ENCODE measurements at places on chromosomes 16 and 17.

DNA sequence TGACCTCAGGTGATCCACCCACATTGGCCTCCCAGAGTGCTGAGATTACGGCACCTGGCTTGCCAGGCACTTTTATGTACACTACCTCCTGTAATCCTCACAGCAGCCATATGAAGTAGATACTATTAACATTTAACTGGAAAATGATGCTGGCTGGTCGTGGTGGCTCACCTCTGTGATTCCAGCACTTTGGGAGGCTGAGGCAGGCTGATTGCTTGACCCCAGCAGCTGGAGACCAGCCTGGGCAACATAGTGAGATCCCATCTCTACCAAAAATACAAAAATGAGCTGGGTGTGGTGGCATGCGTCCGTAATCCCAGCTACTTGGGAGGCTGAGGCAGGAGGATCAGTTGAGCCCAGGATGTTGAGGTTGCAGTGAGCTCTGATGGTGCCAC, 2.0 kb upstream of the MAPK3 start:
- DNase-seq: no peak

DNA sequence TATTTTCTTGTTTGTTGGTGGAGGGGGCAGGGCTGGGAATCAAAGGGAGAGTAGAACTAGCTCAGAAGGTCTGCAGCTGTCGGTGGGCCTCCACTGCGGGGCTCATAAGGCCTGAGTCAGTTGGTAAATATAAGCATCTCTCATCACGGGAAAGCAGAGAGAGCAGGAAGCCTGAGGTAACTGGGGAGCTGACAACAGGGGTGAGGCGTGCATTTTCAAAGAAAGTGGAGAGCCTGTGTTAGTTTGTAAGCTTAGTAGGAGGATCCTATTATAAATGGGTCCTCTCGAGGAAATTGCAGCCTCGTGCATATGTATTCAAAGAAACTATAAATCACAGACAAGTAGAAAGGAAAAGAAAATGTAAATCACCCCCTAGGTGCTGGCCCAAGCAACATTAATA, 221.0 kb upstream of the CDH13 start:
- DNase-seq: no peak

- DNase-seq: no peak
Measured at GRCh38 chr17:82489117-82489516, 30.4 kb upstream of the FOXK2 start.

DNA sequence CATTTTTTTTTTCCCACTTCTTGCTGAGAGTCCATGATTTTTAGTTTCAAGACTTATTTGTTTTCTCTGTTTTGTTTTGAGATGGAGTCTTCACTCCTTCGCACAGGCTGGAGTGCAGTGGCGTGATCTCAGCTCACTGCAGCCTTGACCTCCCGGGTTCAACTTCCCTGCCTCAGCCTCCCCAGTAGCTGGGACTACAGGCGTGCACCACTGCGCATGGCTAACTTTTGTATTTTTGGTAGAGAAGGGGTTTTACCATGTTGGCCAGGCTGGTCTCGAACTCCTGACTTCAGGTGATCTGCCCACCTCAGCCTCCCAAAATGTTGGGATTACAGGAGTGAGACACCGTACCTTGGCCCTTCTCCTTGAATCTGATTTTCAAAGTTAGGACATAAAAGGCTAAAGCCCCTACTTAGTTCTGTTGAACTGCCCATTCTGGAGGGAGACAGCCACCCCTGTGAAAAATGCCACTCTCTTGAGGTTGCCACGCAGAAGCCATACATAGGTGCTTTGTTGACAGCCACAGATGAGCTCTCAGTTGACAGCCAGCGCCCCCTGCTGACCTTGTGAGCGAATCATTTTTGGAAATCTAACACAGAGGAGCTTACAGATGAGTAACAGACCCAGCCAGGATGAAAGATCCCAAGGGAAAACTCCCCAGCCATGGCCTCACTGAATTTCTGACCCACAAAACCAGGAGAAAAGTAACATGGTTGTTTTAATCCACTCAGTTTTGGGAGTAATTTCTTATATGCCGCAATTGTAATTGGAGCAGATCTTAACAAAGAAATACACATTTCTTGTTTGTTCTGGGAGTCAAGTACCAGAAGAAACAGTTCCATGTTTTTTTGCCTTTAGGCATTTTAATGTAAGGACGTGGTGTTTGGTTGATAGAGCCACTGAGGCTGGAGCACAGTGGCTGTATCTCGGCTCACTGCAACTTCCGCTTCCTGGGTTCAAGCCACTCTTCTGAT, 38.8 kb downstream of the PKD1L3 start:
- peak; percentile 61 for DNase-seq

GRCh38 chr17:76873856-76874255, 5.7 kb downstream of the MGAT5B start:
- DNase-seq: no peak

DNA sequence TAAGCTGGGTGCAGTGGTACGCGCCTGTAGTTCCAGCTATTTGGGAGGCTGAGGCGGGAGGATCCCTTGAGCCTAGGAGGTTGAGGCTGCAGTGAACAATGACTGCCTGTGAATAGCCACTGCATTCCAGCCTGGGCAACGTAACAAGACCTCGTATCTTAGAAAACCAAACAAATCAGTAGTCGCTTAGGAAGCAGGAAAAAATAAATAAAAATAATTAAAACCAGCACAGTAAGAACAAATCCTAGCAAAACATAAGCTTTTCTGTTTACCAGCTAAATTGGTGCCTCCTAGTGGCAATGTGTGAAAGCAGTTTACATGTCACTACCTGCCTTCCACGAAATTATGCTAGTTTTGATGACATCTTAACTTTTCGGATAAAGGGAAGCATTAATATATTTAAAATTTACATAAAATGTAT, 1.3 kb downstream of the ARMC5 start:
- peak; percentile 80 for DNase-seq

GRCh38 chr17:35023538-35023937, 40.0 kb downstream of the RFFL start:
- no peak for DNase-seq

- DNase-seq: no peak
Measured at GRCh38 chr16:600781-601180, 10.9 kb downstream of the RAB40C start.

DNA sequence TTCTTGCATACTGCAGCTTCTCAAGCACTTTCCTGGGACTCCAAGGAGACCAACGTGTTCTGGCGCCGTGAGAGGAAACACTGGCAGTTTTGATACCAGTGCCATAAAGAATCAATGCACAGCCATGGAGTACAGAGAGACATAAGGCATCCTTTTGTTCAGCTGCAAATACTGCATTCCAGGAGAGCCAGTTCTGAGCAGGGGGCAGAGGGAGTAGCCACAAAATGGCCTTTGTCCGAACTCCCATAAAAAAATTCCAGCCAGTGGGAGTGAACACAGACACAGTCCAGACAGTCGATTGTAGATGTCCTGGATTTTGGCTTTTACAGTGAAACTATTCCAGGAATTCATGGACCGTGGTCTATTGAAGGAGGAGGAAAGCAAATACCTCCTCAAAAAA, 36.2 kb upstream of the TEKT3 start:
- DNase-seq: no peak

GRCh38 chr16:3295209-3295608, 10.0 kb downstream of the TIGD7 start:
- no peak for DNase-seq

GRCh38 chr17:9309216-9309615, 266.4 kb downstream of the STX8 start:
- DNase-seq: no peak

GRCh38 chr16:82079892-82080291, 44.8 kb downstream of the HSD17B2 start:
- no peak for DNase-seq

DNA sequence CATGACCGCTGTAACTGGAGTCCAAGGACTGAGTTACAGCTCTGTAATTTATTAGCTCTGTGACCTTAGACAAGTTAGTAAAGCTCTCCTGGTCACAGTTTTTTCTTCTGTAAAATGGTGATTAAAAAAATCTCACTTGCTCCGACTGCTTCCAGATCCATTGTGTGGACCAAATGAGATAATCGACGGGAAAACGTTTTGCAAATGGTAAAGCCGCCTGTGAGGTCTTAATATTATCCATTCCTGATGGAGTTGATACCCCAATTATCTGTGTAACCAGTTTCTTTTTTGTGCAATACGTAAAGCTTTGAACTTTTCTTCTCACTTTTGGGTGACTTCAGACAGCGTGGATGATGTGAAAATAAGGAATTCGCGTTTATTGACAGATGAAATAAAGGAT, 422.9 kb downstream of the UTP18 start:
- no peak for DNase-seq

- DNase-seq: peak; percentile 96
Measured at GRCh38 chr17:76737676-76738467, at the start of gene MFSD11. Gene MFSD11 (plus strand): TSS chr17:76738119. CDS start chr17:76738353, 234 bp downstream.

- no peak for DNase-seq
Measured at GRCh38 chr16:49621241-49622083, 234.4 kb downstream of the ZNF423 start.

- DNase-seq: no peak
Measured at GRCh38 chr16:12750554-12750918, 53.2 kb downstream of the CPPED1 start.

GRCh38 chr16:88131966-88132365, 180.7 kb downstream of the BANP start:
- no peak for DNase-seq

DNA sequence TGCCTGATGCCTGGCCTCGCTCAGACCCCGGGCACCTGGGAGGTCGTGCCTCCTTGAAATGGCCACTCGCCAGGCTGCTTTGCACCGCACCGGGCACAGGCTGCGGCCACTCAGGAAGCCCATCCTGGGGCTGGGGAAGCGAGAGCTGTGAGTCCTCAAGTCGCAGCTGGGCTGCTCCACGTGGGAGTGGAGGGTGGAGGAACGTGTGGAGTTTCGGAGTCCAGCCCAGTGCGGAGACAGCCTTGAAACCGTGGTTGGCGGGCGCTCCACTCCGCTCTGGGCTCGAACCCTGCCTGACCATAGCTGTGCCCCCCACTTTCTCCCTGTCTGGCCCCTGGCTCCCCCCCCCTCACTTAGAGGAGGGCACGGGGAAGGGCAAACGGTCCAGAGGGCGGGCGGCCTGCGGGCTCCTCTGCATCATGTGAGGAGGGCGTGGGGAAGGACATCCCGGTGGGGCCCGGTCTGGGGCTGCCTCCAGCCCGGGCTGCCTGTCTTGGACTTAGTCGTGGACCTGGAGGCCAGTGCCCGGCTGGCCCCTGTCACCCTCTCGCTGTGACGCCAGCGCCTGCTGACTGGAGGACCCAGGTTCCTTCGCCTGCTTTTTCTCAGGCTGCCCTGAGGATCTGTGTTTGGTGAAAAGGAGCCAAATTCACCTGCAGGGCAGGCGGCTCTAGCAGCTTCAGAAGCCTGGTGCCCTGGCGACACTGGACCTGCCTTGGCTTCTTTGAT, 2.5 kb downstream of the UBE2I start:
- DNase-seq: no peak

GRCh38 chr17:40699853-40700252, 3.7 kb downstream of the KRT24 start:
- no peak for DNase-seq

- no peak for DNase-seq
Measured at GRCh38 chr16:62137996-62138395, 101.8 kb upstream of the CDH8 start.

- DNase-seq: no peak
Measured at GRCh38 chr17:78172249-78173051, 4.1 kb downstream of the SYNGR2 start.

- DNase-seq: no peak
Measured at GRCh38 chr16:55039931-55040330, 109.3 kb downstream of the IRX5 start.

GRCh38 chr17:20986767-20987510, 55.9 kb downstream of the USP22 start:
- no peak for DNase-seq

- DNase-seq: no peak
Measured at GRCh38 chr16:30876867-30877266, 17.0 kb downstream of the BCL7C start.

DNA sequence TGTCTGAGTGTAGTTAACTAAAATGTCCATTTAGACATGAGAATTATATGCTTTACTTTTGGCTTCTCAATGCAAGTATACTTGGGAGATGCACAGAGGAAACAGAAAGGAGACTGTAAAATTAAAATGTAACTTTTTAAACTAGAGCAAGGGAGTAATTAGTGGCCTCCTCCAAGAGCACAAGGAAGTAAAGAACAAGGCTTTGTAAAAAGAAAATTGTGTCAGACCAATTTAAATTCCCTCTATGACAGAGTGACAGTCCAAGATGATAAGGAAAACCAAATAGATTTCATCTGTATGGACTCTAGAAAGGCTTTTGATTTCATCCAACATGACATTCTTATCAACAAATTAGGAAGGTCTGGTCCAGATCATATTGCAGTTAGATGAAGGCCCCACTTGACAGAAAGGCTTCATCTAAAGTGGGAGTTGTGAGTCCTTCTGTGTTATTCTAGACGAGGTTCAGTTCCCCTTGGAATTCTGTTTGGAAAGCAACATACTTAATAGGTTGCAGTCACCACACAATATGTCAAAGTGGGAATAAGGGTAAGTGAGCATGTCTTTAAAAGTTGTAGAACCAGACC, 6.5 kb upstream of the CAPNS2 start:
- DNase-seq: no peak

DNA sequence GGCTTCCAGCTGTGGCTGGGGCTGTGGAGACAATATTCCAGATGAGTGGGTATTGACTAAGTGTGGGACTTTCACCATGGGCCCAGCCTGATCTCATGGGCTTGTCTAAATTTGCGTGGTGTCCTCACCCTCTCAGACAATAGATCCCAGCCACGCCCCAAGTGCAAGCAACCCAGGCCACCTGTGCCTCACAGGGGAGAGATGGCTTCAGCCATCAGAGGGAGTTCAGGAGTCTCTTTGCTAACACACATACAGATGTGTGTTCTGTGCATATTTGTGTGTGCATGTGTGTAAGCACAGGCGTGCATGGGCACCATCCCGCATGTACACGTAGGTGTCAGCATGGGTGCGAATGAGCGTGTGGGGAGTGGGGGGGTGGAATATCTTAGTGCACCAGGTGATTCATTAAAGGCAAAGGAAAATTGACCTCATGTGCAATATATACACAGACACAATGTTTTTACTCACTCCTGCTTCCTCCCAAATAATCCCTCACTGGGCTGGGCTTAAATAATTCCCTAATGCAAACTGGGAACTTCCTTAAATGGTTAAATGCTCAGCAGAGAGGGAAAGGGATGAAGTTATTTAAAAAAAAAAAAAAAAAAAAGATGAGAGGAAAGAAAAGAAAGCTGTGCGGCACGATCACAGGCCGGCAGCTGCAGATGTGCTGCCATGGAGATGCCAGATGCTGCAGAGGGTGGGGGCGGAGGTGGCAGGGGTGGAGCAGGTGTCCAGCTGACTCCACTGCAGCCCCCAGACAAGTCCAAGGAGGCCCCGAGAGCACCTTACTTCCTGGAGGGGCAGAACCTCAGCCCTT, 24.0 kb upstream of the CDC42EP4 start:
- no peak for DNase-seq

DNA sequence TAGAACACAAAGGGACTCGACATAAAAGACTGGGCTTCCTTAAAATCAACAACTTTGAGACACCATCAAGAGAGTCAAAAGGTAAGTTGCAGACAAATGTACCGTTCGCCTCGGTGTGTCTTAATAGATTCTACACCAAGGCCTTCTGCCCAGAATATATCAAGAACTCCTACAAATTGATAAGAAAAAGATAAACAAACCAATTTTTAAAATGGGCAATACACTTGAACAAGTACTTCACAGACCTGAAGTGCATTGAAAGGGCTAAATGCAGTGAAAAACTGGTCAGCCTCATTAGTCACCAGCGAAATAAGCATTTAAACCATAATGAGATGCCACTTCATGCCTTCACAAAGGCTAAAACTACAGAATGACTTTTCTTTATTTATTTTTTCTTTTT, 20.4 kb upstream of the BAHCC1 start:
- DNase-seq: no peak
